ENCODE measurements at places on chromosomes 1 and 21.

GRCh38 chr1:202243006-202243405, 49.4 kb downstream of the LGR6 start:
- DNase-seq = no peak

GRCh38 chr1:170203693-170204092, 57.9 kb downstream of the NTMT2 start:
- DNase-seq = no peak

GRCh38 chr1:17093822-17094393, 25.3 kb downstream of the PADI2 start:
- no peak for DNase-seq

GRCh38 chr1:201515062-201515750, 8.3 kb upstream of the CSRP1 start:
- DNase-seq = no peak
